ENCODE measurements at places on chromosomes 5 and 9.

GRCh38 chr5:146461319-146461718 is 14.2 kb downstream of the TCERG1 start:
- no peak for DNase-seq

GRCh38 chr5:143129910-143130612 is 273.4 kb downstream of the NR3C1 start:
- DNase-seq, result no peak

GRCh38 chr5:125117566-125117965 is 371.1 kb upstream of the ZNF608 start:
- DNase-seq, result no peak

- DNase-seq, result no peak
Measured at GRCh38 chr9:91833878-91834255, 116.2 kb downstream of the ROR2 start.

- no peak for DNase-seq
Measured at GRCh38 chr9:109585796-109586195, 87.7 kb upstream of the PTPN3 start.

DNA sequence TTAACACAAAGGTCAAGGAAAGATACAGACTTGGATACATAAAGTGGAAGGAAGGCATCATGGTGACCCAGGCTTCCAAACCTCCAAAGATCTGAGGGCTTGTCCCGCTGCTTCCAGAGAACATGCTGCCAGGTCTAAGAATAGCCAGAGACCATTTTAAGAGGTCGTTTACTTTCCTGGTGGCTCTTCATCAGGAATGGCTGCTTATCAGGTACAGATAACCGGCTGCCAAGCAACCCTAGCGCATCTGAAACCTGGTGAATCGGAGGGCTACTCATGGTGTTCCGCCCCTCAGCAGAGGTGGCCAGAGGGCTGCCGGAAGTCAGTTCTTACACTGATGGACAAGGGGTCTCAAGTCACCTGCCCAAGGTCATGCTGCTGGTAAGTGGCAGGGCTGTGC is 251.3 kb upstream of the DAP start:
- no peak for DNase-seq

Measured in vagina (tissue), 2 donors.